ENCODE measurements at places on chromosomes 7 and 10.

DNA sequence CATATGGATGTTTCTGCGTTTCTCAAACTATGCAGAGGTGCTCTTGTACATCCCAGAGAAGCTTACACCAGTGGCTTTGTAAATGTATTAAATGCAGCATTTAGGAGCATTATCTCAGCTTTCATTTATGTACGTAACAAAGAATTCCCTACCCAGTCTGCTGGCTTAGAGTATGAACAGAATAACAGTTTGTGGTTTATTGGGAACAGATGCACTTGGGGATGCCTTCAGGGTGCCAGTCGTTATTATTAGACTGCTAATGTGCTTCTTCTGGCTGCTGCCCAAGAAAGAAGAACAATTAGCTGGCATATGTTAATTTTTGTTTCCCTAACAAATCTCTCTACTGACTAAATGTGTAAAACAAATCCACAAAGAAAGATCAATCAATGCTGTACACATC, 241.9 kb downstream of the FOXP2 start:
- DNase-seq = no peak

- no peak for DNase-seq
Observed at GRCh38 chr10:129459762-129460539, 7.1 kb upstream of the MGMT start.

DNA sequence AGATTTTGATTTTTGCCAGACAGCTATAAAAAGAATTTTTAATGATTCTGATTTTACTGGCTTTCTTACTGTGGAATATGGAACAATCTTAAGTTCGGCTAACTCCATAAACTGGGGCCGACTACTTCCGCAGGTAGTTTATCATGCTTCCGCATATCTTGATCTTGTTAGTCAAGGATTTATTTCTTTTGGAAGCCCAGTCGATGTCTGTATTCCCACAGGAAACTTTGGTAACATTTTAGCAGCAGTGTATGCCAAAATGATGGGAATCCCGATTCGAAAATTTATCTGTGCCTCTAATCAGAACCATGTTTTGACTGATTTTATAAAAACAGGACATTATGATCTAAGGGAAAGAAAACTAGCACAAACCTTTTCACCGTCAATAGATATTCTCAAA, 8.1 kb downstream of the THNSL1 start:
- DNase-seq = no peak

DNA sequence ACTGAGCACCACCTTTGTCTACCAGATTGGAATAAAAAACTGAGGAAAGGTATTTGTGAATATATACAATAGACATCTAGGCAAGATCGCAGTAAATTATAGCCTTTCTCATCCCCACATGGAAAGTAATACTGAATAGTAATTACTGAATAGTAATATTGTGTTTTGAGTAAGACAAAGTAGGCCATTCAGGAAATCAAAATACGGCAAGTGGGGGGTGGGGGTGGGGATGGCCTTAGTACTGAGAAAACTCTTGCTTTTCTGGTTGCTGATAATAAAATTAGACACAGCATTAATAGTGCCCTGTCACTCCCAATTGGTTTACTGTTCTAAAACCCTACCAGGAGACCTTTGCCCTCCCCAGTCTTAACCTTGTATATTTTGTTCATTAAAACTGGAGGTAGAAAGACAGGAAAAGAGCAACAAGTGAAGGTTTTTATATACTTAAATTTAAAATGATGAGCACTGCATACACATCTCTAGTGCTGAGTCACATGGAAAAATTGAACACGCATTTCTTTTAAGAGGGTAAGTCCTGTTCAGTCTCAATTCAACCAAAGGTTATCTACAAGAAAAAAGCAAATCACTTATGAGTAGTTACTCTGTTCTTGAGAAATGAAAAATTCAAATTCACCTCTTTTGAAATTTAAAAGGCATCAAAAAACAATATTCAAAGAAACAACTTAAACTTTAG, 65.6 kb downstream of the IGF2BP3 start:
- no peak for DNase-seq

- no peak for DNase-seq
Observed at GRCh38 chr10:20059084-20059835, 243.0 kb downstream of the PLXDC2 start.

- DNase-seq = peak; percentile 36
Observed at GRCh38 chr10:94199565-94199964, 163.2 kb downstream of the NOC3L start.

DNA sequence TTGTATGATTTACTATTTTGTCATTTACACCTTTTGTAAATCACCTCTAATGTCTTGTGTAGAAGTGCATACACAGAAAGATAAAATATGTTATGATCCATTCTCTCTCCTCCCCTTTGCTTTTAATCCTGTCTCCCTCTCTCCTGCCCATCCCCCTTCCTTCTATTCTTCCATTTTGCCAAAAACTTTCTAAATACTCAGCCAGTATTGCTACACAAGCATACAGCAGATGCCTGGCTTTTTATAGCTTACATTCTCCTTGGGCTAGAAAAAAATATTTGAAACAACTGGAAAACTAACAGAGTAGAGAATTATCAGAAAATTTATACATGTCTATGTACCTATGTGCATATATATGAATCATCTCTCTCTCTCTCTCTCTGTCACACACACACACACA, 308.7 kb upstream of the BMPER start:
- DNase-seq = no peak

GRCh38 chr7:99617192-99617781, 541 bp downstream of the ZSCAN25 start:
- DNase-seq = no peak

- peak; percentile 78 for DNase-seq
Observed at GRCh38 chr7:141663081-141663849, 38.7 kb downstream of the DENND11 start.

DNA sequence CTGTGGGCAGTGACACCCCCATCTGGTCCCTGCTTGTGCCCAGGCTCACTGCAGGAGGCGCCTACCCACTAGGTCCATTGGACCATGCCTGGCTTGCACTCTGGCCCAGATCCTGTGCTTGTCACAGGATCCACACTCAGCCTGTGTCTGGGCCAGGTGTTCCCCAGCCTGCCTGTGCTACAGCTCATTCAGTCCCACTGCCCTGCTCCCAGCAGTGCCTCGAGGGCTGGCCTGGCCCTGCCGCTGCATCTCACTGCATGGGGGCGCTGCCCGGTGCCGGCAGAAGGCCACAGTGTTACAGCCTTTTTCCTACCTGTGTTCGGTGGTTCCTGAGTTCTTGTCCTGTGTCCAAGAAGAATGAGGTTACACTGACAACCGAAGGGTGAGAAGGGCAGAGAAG, 21.3 kb downstream of the SDHAF3 start:
- no peak for DNase-seq

DNA sequence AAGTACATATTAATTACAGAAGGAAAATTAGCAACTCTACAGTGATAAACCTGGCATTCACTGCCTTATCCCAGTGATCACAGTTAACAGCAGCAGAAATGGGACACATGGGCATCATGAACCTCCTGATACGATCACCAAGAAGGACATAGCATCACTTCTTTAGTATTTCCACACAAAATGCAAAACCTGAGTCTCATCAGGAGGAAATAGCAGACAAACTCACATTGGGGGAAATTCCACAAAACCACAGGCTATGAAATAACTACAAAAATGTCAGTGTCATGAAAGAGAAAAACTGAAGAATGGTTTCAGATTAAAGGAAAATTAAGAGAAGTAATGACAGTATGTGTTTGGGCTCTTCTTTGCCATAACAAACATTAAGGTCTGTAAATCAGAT, 12.0 kb upstream of the PURB start:
- no peak for DNase-seq

DNA sequence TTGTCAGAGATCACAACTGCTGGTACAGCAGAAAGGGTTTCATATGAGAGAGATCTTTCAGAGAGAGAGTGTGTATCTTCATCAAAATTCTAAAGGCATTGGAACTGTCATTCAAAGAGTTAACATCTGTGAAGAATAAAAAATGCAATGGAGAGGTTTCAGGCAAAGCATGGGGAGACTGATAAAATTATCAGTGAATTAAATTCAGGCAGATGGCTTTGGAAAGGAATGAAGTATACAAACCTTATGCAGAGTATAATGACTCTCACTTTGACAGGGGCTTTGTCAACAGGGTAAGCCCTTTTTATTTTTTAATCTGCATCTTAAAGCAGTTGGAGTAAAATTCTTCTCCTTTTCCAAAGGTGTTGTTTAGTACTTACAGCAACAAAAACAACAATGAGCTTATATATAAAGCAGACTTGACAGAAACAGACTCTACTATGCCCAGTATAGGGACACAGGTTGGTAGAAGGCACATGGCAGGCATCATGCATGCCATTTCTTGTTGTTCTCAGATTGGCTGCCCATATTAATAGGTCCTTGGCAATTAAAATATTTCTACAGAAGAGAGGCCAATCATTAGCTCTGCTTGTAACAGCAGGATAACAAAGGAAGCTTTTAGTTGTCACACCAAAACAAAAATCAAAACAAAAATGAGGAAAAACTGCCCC, 54.9 kb upstream of the NXPH1 start:
- no peak for DNase-seq

DNA sequence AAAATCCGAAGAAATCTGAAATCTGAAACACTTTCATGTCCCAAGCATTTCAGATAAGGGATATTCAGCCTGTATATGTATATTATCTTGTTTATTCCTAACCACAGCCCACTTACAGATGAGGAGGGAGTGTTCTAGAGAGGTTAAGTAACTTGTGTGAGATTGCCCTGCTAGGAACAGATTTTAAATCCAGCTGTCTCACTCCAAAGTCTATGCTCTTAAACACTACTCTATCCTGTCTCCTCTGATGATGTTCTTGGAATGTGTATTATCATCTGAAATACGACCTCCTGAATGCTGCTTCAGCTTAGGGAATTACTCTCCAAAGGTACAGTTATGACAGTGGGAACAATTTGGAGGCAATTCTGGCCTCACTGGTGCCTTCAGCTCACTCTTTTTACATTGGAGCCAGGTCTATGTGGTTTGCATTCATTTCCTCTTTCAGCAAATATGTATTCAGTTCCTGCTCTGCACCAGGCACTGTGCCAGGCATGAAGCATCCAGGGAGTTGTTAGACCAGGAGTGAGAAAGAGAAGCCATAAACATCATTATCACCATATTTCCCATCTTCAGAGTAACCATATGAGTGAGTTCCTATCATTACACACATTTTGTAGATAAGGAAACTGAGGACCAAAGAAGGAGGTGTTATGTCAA, 70.2 kb downstream of the NOC3L start:
- DNase-seq = no peak

GRCh38 chr7:20219062-20219445, 1.9 kb upstream of the MACC1 start:
- DNase-seq = no peak

DNA sequence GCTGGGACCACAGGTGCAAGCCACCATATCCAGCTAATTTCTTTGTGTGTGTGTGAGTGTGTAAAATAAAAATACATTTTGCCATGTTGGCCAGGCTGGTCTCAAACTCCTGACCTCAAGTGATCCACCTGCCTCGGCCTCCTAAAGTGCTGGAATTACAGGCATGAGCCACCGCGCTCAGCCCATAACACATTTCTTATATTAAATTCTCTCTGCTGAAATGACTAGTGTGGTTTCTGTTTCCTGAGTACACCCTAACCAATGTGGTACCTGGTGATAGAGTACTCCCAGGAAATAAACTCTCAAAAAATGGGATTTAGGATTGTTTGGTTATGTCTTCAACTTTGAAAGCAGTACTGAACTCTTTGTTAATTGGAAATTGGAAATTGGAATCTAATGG, 19.4 kb upstream of the FHIP2A start:
- DNase-seq = no peak

DNA sequence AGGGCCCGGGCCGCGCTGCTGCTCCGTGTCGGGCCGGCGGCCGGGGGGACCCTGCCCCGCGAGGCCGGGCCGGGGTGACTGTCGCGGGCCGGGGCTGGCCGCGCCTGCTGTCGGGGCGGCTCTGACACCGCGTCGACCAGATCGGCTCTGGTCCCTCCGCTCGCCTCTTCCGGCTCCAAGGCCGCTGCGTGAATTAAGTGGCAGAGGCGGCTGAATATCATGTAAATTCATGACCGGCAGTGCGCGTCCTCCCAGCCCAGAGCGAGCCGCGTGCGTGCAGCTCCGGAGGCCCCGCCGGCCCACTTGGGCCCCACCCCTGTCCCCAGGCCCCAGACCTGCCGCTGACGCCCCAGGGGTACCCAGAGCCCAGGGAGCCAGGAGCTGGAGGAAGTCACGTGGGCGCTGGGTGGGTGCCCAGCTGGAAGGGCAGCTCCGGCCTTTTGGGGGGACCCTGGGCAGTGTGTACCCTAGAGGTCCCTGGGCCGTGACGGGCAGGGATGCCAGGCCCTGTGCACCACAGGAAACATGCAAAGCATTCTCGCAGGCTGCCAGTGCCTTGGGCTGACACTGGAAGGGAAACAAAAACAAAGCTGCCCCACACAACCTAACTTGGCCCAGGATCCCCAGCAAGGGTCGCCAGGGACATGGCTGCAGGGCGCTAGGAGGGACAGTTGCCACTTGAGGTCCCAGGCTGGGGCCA, 584.0 kb upstream of the MKI67 start:
- DNase-seq = no peak

- DNase-seq = no peak
Observed at GRCh38 chr7:30159163-30159562, 24.4 kb downstream of the MTURN start.

All from Caki2 (cell line).